GM12864 (cell line): ENCODE measurements at places on chromosomes 12 and 14.

- no peak for DNase-seq
Observed at GRCh38 chr12:89279499-89279898, 72.8 kb downstream of the DUSP6 start.

GRCh38 chr12:109920261-109920780, 20.2 kb downstream of the TCHP start:
- DNase-seq: no peak

DNA sequence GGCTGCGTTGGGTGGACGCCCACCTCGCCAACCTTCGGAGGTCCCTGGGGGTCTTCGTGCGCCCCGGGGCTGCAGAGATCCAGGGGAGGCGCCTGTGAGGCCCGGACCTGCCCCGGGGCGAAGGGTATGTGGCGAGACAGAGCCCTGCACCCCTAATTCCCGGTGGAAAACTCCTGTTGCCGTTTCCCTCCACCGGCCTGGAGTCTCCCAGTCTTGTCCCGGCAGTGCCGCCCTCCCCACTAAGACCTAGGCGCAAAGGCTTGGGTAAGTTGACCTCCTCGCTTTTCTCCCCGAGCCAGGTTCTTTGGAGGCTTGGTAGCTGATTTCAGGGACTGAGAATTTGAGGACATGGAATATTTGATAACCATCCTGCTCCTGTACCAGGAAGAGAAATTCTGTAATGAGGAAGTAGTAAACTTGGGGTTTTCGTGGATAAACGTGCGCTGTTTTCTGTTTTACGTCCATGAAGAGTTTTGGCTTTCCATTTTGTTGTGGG, 530 bp downstream of the APAF1 start:
- no peak for DNase-seq

GRCh38 chr14:28661171-28661772, 105.3 kb upstream of the FOXG1 start:
- no peak for DNase-seq

GRCh38 chr12:80443974-80444666, at the start of gene PTPRQ:
TSS of gene PTPRQ (plus strand) at chr12:80444235. CDS start at chr12:80444346, 111 bp downstream.
- no peak for DNase-seq

DNA sequence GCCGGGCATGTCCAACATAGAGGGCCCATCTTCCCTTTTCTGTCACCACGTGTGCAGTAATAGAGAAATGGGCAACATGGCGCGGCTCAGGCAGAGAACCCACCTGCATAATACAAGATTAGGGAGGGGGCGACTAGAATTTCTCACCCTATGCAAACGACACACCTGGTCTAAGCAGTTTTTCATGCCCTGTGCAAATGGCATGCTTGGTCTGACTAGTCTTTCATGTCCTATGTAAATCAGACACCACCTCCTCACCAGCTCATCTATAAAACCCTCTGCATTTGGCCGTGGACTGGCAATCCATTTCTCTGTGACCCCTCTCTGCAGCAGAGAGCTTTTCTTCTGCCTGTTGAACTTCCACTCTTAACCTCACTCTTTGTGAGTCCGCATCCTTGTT, 180.2 kb upstream of the PZP start:
- DNase-seq: no peak

- no peak for DNase-seq
Observed at GRCh38 chr14:84006643-84007155, 1523.2 kb upstream of the FLRT2 start.

- DNase-seq: peak; percentile 88
Observed at GRCh38 chr14:91114079-91115065, 499 bp downstream of the DGLUCY start.

DNA sequence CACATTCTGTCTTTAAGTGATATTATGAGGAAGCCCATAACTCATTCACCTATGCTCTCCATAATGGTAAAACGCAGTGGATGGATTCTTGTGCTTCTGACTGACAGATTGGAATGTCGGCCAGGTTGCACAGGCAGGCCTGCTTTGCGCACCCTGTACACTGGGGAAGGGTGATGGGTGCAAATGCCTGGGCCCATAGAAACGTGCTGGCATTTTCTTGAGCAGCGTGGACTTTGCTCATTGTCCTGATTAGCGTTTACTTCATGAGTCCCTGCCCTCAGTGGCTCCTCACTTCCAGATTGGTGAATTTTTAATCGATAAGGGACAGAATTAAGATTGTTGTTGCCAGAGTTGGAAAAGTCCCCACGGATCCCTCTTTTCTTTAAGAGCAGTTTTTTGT, 80.9 kb upstream of the TRAF3 start:
- DNase-seq: no peak
